ENCODE measurements at places on chromosomes 13 and 19.
A peak's percentile ranks its signal among the peaks of the same experiment; 100 is the strongest.

GRCh38 chr19:3285647-3286176 is 61.3 kb downstream of the CELF5 start:
- peak; percentile 63 for DNase-seq

GRCh38 chr13:101783554-101783953 is 331.1 kb downstream of the ITGBL1 start:
- DNase-seq, result no peak

DNA sequence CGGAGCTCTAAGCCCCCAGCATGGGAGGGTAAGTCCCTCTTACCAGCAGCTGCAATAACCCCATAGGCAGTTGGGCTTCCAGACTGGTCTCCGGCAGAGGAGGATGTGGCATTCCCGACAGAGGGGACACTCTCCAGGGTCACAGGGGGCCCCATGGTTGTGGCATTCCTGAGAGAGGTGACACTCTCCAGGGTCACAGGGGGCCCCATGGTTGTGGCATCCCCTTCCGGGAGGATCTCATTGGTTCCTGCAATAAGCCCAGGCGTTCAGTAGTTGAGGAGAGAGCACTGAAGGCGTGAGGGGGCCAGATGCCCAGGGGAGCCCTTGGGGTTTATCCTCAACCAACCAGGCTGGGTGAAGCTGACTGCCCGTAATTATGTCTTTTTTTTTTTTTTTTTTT is 5.4 kb downstream of the CD320 start:
- no peak for DNase-seq

GRCh38 chr13:50917572-50917971 is 8.0 kb downstream of the RNASEH2B start:
- no peak for DNase-seq

DNA sequence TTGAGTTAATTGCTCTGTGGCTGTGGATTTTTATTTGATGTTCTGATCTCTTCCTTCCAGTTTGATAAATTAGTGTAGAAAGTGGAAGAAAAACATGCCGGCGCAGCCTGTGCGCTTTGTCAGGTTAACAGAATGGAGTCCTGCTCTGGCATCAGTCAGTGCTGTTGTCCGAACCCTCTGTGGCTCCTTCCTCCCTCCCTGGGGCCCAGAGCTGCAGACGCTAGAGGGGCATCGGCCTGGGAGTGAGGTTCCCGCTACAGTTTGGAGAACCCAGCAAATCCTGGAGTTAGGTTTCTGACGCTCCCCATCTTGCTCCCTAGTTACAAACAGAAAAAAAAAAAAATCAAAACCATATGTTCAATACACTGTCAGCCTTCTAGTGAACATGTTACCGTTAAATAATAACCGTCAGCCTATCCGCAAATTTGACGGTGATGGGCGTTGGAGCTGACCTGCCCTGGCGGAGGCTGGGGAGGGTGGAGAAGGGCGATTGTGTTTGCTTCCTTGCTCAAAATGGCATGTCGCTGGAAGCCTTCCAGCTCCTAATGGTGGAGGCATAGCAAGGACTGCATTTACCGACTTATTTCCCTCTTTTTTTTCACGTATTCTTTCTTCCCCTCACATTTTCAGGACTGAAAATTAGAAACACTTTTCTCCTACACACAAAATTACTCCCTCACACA is 13.6 kb downstream of the MBNL2 start:
- DNase-seq, result no peak

GRCh38 chr13:100512422-100512821 is 76.2 kb downstream of the GGACT start:
- DNase-seq, result no peak

GRCh38 chr13:46495651-46496050 is 57.3 kb upstream of the LRCH1 start:
- DNase-seq, result no peak

- DNase-seq, result no peak
These were observed 6.7 kb downstream of the MPND start for GRCh38 chr19:4350111-4350510.

- DNase-seq, result no peak
These were observed 199.2 kb downstream of the TEX29 start for GRCh38 chr13:111519490-111520170.

DNA sequence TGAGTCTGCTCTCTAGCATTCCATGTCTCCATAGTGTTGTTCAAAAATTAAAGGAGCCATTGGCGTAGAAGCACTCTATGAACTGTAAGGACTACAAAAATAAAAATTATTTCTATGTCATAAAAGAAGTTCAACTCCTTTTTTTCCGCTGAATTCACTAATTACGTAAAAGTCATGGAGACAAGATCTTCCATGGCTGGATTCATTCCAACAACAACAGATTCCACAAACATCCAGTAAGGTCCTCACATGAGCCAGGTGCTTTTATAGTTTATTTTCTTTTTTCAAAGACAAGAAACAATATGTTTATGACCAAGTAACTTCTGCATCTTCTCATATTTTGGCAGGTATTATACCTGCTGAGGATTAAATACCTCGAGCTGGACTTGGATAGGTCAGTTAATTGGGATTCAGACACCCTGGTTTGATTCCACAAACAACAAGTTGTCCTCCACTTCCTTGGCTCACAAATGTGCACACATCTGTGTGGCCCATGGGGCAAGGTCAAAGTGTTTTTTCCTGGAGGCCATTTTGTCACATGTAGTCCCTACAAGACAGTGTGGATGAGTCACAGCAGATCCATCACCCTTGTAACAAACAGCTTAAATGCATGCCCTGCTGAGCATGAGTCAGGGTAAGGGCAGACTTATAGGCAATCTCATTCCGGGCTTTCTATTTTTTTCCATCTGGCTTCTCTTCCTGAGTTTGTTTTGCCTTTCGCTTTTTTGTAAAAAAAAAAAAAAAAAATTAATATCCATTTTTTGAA is 475.6 kb downstream of the COG6 start:
- no peak for DNase-seq

DNA sequence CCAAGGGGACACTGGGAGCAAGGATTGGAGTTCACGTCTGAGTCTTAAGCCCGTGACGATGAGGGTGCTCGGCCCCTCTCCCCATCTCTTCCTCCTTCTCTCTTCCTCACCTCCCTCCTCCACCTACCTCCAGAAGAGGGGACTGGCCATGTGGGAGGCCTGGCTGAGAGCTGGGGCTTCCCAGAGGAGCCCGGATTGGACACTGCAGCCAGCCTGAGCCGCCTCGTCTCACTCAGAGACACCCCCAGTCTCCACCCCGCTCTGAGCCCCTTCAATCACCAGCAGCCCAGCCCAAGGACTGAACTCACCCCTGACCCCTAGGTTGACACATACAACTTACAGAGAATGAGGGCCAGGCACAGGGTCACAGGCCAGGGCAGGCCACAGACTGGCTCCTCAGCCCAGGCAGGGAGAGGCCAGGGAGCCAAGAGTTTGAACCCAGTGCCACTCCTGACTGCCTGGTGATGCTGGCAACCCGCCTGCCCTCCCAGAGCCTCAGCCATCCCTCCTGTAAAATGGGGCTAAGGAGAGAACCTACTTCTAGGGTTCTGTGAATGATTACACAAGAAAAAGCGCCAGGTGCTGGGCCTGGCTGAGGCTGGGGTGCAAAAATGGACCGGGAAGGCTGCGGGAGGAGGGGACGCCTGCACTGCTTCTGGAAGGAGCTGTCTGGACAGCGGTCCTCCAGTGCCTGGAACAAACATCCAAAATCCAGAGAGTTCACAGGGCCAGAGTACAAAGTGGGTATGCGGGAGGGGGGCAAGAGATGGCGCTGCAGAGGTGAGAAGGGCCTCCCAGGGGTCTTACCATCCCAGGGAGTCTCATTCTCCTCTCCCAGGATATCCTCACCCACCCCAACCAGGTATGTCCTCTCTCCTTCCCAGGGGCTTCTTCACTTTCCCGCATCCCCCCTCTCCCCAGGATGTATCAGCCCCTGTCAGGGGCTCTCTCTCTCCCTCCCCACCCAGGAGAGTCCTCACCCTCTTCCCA is 1.1 kb downstream of the CD79A start:
- DNase-seq, result no peak

DNA sequence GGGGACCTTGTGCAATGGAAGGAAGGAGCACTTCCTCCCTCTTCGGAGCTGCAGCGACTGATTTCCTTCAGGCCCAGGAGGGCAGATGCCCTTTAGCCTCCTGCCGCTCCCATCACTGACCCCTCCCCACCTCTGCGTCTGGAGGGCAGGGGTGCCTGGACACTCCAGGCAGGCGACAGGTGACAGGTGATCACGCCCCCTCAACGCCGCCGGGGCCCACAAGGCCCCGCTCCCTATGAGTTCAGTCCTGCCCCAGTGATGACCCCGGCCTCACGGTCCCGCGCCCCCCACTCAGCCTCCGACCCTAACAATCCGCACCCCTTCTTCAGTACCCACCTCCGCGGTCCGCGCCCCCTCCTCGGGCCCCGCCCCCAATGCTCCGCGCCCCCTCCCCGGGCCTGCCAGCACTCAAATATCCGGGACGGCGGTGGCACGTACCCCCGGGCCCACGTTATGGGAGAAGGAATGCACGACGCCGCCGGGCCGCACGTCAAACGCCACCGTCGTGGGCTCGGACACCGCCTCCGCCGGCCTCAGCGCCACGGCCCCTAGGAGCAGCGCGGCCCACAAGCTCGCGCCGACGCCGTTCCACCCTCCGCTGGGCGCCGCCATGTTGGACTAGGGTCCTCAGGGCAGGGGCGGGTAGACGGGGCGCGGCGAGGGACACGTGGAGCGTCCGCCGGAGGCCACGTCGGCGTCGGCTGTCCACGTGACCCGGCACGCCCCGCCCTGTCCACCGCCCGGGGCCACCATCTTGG is at the start of gene MYDGF:
Gene MYDGF (minus strand): TSS at position 620 of the 758 bp plus-strand sequence. CDS start 8 bp downstream, at position 612.
- peak; percentile 92 for DNase-seq

DNA sequence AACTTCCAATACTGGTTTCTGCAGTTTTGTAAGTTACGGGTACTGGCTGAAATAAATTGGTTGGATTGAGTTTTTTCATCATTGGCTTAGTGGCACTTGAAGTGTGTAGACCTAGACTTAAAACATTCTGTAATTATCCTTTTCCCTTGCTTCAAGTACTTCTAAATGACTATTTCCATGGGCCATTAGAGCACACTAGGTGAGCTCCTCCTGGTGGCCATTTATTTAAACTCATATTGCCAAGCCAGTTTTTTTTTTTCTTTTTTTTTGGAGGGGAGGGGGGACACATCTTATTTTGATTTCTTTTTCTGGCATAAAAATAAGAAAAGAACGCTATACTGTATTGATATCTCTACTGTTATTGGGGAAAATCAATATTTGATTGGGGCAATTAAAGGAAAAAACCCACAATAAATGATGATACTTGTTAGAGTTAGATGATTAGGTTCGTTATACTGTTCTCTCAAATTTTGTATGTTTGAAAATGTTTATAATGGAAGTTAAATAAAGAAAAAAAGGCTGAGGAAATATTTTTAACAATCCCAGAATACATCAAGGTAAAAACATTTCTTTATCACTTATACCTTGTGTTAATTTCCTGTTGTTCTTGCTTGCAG is 82.9 kb downstream of the PDS5B start:
- DNase-seq, result no peak

- no peak for DNase-seq
These were observed 4.8 kb upstream of the SMG9 start for GRCh38 chr19:43759515-43759914.

DNA sequence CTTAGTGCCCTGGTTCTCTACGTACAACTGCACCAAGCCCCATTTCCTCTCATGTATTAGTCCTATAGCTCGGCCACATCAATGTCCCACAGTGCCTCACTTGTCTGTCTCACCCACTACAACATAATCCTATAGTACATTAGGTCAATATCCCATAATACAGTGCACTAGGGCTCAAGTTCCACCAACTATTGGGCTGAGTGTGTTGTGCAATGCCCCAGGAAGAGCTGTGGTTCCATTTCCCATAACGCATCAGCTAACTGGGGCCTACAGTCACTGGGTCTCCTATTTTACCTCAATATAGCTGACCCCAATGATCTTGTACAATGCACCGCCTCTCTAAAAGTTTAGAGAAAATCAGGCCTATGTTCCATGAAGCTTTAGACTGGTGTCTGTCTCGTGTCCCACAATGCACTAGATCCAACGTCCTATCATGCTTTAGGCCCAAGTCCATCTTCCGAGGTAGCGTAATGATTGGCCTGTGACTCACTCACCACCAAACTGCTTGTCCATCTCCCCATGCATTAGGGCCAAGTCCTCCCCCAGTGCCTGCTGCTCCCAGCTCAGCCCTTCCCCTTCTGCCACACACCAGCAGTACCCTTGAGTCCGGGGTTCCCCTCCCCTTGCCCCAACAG is 21.8 kb downstream of the TSKS start:
- DNase-seq, result no peak

- DNase-seq, result peak; percentile 31
These were observed 727 bp downstream of the CNMD start for GRCh38 chr13:52738719-52739467.

DNA sequence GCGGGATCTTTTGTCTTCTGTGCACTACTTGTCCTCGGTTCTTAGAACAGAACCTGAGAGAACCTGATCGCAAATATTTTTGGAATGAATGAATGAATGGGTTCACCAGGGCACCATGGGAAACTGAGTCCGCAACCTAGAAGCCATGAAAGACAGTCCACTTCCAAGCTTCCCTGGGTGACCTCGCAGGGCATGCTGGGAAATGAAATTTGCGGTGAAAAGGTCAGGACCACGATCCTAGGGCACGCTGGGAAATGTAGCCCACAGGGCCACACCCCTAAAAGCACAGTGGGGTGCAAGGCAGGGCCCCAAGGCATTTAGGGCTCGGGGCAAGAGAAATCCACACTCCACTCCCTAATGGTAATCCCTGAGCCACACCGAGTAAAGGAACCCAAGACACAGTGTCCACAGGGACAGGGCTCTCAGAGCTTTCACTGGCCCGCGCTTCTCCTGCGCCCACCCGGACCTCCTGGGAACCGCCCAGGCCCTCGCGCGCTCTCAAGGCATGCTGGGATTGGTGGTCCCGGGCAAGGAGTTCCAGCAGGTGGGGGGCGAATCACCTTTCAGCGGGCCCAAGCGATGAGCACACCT is 1.1 kb upstream of the PPP1R12C start:
- no peak for DNase-seq

DNA sequence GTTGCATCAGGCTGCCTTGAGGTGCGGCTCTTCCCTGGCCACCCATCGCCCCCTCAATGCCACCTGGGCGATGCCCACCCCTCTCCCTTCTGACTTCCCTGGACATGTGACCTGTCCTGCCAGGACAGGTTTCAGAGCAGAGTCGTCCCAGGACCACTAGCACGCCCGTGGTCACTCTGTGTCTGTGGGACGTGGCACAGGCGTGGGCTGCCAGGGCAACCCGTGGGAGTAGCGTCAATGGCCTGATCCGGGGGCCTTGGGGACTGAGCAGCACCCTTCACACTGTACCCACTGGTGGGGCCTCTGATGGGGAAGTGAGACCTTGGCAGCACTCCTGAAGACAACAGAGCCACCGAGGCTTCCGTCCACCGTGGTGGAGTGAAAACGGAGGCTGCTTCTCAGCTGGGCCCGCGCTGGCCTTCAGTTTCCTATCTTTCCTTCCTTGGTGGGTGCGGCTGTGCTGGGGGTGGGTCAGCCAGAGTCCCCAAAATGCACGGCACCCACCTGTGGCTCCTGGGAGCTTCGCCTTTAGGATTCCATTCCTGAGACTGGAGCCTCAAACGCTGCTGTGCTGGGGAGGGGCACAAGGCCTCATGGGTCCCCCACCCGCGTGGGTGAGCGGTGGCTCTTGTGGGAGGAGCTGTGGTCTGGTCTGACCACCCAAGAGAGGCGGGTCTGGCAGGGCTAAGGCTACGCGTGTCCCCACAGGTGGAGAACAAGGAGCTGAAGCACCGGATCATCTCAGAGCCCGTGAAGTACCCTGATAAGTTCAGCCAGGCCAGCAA is 26.7 kb upstream of the TMEM255B start:
- no peak for DNase-seq

GRCh38 chr19:7789447-7789846 is 26.4 kb downstream of the CLEC4M start:
- peak; percentile 55 for DNase-seq

GRCh38 chr13:48400090-48400694 is 12.7 kb downstream of the LPAR6 start:
- DNase-seq, result no peak

GRCh38 chr19:33269016-33269415 is 33.3 kb downstream of the CEBPA start:
- no peak for DNase-seq

Measured in activated T-cell treated with anti-CD3 and anti-CD28 coated beads, Interleukin-2, amount 50 U/mL, for 1 hour (primary cell).